ENCODE measurements at places on chromosomes 5 and 9.

DNA sequence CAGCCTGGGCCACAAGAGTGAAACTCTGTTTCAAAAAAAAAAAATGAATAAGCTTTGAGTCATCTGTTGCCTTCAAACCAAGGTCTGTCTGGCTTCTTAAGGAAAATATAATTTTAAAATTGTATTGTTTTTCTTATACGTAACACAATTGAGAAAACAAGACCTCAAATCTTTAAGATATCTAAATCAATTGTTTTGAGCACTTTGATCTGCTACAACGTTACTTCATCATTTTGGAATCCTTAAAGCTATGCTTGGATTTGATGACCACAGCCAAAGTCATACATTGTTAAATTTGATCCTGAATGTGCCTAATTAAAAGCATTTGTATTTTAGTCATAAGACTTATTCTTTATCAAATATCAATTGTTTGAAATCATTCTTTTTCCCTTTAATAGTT, 37.7 kb upstream of the VCAN start:
- DNase-seq, result no peak

DNA sequence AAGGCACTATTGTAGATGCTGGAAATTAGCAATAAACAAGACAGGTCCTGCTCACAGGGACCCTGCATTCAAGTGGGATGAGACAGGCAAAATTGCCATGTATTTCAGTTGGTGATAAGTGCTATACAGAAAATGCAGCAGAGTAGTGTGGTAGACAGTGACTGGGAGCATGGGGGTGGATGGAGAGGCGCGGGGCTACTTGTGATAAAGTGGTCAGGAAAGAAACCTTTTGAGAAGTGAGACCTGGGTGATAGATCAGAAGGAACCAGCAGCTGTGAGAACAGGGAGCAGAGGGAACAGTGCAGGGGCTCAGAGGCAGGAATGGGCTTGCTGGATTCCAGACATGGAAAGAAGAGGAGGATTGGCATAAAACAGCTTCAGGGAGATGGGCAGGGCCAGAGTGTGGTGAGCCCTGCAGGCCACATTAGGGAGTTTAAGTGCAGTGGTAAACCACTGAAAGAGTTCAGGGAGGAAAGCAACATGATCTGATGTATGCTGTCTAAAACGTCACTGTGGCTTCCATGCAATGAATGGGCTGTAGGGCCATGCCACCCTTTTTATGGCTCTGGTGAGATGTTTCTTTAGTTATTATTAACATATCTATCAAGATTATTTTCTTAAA, 7.3 kb downstream of the CRHBP start:
- no peak for DNase-seq

DNA sequence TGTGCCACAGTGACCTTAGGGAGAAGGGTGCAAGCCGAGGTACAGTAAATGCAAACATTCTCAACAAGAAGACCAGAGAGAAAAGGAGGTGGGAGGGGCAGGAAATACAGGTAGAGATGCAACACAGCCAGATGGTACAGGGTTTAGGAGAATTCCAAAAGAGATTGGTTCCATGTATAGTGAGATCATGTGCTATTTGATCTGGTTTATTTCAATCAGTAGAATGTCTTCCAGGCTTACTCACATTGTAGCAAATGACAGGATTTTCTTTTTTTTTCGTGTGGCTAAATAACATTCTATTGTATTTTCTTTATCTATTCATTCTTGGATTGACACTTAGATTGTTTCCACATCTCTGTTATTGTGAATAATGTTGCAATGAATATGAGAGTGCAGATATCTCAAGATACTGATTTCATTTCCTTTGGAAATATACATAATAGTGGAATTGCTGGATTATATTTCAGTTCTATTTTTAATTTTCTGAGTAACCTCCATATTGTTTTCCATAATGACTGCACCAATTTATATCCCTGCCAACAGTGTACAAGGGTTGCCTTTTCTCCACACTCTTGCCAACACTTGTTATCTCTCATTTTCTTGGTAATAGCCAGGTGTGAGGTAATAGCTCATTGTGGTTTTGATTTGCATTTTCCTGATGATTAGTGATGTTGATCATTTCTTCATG, 107.8 kb upstream of the GAS1 start:
- DNase-seq, result no peak

- DNase-seq, result no peak
Measured at GRCh38 chr9:127370147-127370579, 26.8 kb upstream of the SLC2A8 start.

- no peak for DNase-seq
Measured at GRCh38 chr5:131396015-131396414, 132.2 kb downstream of the CDC42SE2 start.

DNA sequence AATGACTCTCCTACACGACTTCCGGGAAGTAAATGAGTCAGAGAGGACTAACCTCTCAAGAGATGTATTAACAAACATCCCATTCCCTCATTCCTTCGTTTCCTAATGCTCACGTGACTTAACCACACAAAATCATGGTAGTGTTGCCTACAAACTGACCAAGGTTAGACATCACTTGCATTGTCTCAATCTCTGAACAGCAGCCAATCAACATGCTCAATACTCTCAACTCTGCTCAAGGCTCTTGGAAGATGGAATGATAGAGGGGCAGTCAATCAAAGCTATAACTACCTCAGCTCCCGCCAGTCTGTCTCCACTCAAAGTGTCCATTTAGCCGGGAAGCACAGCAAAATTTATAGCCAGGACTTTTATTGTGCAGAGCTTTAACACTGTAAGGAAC, 143.8 kb upstream of the PIK3R1 start:
- DNase-seq, result no peak

DNA sequence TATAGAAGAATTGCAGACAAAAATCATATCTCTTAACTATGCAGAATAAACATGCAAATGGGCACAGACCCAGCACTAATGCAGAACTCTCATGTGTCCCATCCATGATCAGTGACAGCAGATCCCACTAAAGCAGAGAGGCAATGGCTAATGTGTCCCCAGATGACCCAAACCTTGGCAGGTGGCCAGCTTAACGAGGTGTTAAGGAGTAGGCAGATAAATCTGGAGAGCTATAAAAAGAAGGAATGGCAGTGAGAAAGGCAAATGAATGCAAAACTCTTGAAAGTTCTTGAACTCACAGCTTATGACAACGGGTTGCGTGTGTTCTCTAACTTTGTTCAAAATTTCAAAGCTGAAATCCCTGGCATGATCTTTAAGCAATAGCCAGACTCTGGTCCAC, 265.4 kb downstream of the RASEF start:
- DNase-seq, result no peak

DNA sequence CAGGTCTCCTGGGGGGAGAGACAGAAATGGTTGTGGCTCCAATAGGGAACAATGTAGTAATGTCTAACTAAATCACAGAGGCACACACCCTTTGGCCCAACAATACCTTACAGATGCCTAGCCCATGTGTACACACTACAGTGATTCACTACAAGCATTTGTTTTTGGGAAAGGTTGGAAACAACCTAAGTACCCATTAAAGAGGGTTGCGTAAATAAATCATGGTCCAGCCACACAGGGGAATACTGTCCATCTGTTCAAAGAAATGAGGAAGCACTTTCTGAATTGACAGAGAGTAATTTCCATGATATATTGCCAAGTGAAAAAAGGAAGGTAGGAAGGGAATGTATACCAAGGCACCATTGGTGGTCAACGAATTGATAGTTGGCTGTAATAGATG, 22.0 kb upstream of the GTF3C5 start:
- DNase-seq, result no peak

DNA sequence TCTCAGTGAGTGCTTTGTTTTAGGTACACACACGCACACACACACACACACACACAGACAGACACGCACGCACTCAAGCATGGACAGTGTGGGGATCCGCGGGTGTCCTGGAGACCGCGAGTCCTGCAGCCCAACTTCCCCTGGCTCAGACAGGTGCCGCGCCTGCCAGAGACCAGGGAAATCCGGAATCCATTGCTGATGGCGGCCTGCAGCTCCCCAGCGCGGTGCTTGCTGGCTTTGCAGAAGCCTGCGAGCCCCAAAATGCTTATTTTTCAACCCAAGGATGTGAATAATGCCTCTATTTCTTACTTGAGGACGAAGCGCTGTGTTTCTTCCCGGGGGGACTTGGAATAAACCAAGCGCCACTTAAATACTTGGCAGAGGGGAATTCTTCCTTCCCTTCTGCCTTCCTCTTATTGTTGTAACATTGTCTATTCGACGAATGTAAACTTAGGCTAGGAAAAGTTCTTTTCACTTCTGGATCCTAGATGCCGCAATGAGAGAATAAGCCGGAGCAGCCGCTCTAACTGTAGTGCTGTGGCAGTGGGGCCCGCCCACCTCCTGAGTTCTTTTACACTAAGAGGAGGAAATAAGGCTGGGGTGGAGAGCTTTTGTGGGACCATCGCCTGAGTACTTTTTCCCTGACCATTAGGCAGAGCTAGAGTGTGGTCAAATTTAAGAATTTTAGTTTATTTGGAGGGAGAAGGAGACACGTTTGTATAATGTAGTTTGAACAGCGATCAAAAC, 802 bp downstream of the ITGA2 start:
- no peak for DNase-seq

- no peak for DNase-seq
Measured at GRCh38 chr5:91374893-91375520, 8.1 kb downstream of the ARRDC3 start.

GRCh38 chr5:153489611-153490010, 859 bp upstream of the GRIA1 start:
- no peak for DNase-seq

DNA sequence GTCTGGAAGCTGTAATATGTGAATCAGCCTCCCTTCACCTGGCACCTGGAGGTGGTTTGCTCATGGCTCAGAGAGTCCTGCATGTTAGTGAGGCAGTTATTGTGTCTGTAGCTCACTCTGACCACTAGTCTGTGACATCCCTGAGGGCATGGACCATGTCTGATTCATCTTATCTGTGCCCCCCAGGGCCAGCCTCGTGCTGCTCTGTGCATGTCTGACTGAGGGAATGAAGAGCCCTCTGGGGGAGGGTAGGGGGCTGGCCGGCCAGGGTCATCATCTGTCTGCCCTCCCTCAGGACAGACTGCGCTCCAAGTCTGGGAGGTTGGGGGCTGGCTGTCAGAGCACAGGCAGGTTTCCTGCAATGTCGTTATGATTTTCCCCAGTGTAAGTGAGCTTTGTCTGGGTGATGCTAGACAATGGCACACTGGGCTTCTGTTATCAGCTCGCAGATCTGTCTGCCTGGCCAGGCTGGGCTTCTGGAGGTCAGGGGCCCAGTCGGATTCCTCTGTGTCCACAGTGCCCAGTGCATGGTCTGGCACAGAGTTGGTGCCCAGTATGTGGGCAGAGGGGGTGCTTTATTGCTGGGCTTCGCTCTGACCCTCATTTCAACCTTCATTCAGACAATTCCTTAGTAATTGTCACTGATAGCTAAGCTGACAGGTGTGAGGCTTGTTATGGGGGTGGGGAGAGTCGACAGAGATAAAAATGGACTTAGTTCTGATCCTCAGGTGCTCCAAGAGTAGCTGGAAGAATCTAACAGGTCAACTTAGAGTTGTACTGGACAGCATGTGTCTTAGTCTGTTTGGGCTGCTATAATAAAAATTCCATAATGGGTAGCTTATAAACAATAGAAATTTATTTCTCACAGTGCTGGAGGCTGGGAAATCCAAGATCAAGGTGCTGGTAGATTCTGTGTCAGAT, 85.7 kb upstream of the SHB start:
- DNase-seq, result no peak

DNA sequence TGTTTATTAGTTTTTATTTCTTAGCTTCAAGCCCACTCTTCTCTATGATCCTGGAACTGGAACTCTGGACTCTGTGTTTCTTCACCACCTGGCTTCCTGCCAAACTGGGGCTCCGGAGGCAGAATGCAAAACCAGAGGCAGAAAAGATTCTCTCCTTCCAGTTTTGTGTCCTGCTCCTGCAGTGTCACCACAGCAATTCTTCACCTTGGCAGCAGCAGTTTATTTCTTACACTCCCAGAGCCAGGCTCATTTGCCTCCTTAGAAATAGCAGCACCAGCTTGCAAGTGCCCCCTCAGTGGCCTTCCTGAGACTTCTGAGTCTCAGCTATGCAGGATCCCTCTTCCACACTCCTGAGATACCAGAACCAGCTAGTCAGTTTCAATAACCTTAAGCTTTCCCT, 26.7 kb upstream of the CAMK4 start:
- no peak for DNase-seq

DNA sequence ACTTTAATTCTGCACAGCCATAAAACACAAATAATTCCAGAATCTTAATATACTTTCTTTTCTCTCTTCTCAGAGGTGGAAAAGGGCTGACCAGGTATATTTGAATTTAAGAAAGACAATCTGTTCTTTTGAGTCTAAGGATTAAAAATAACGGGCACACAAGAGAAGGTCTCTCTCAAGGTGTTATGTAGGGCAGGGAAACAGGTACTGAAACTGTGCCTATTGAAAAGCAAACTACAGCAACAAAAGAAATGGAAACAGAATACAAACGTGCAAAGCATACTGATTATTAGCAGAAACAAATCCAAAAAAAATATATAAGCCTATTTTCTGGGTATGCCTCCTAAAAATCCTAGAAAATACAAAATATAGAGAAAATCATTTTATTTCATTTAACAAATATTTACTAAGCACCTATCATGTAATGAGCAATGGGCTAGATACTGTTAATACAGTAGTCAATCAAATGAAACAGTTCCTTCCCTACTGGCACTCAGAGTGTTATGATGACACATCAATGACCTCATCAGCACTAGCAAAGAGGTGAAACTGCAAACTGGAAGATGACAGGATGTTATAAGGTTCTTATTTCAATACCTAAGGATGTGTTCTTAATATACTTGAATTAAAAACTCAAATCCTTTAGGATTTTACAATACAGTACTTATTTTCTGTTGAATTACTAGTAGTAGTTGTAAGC, 87.7 kb downstream of the AUH start:
- DNase-seq, result no peak

DNA sequence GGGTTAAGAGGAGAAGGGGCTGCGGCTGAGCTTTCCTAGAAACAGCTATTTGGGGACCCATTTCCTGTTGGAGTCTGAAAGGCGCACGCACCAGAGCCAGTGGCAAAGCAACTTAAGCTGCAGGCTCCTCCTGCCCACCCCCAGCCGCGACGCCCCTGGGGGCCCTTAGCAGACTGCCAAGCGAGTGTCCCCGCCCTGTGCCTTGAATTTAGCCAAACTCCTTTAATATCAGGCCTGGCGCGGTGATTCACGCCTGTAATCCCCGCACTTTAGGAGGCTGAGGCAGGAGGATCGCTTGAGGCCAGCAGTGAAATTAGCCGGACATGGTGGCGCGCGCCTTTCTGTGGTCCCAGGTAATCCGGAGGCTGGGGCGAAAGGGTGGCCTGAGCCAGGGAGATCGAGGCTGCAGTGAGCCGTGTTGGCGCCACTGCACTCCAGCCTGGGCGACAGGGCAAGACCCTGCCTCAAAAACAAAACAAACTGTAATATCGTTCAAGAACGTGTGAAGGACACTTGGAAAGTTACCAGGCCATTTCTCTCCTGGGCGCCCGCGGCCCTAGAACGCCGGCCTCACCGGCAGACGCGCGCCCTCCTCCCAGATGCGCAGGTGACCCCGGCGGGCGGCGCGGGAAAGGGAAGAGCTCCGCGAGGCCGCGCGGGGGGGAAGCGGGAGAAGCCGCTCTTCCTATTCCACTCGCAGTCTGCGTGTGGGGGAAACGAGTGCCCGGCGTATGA, 1.0 kb upstream of the F2R start:
- DNase-seq, result no peak

All from stimulated activated CD8-positive, alpha-beta memory T cell treated with anti-CD3 and anti-CD28 coated beads, Interleukin-15, amount 100 ng/mL, for 4 hours (primary cell).